ENCODE measurements at places on chromosomes 7 and 10. TPM values are rescaled to one million over a fixed set of nuclear protein-coding genes. Genes with fewer than 3 reads are reported as not detected.

The UTF1 gene
- 21.7 TPM for total RNA-seq

- no peak for DNase-seq
These were observed 135.7 kb downstream of the MAGI2 start for GRCh38 chr7:79317728-79318127.

DNA sequence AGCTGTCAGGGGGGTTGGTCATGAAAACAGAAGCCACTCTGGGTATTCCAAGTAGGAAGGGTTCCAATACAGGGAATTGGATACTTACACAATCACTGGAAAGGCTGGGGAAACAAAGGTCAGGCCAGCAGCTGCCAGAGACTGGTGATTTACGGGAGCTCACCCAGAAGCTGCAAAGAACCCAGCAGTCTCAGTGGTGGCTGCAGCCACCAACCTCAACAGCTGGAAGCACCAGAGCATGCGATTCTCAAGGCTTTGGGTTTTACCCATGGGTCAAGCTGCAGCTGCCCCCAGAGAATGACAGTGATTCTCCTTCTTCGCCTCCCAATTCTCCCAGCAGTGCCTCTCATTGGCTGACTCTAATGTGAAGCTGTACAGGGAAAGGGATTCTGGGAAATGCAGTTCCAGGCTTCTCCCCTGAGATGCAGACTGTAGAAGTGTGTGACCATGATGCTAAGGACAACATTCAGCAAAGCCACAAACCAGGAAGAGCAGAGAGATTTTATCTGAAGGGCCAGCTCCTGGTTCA, 107.2 kb upstream of the TCF7L2 start:
- no peak for DNase-seq

DNA sequence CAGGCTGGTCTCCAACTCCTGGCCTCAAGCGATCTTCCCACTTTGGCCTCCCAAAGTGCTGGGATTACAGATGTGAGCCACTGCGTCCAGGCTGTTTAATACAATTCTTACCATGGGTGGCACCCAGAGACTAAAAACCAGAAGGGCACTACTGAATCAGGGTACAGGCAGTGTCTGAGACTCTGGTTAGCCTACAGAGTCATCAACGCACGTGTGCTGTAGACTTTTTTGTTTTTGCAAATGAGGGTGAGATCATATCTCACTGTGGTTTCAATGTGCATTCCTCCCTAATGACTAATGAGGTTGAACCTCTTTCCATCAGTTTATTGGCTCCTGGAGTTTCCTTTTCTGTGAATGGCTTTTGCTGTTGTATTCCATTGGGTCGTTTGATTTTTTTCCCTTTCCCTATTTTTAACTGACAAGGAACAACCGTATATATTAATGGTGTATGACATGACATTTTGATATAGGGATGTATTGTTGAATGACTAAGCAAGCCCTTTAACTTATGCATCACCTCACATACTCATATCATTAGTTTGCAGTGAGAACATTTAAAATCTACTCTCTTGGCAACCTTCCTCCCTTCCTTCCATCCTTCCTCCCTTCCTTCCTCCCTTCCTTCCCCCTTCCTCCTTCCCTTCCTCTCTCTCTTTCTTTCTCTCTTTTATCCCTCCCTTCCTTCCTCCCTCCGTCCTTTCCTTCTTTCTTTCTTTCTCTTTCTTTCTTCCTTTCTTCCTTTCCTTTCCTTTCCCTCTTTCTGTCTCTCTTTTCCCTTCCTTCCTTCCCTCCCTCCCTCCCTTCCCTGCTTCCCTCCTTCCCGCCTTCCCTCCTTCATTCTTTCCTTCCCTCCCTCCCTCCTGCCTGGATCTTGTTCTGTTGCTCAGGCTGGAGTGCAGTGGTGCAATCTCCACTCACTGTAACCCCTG, 9.3 kb upstream of the TMEM270 start:
- no peak for DNase-seq

DNA sequence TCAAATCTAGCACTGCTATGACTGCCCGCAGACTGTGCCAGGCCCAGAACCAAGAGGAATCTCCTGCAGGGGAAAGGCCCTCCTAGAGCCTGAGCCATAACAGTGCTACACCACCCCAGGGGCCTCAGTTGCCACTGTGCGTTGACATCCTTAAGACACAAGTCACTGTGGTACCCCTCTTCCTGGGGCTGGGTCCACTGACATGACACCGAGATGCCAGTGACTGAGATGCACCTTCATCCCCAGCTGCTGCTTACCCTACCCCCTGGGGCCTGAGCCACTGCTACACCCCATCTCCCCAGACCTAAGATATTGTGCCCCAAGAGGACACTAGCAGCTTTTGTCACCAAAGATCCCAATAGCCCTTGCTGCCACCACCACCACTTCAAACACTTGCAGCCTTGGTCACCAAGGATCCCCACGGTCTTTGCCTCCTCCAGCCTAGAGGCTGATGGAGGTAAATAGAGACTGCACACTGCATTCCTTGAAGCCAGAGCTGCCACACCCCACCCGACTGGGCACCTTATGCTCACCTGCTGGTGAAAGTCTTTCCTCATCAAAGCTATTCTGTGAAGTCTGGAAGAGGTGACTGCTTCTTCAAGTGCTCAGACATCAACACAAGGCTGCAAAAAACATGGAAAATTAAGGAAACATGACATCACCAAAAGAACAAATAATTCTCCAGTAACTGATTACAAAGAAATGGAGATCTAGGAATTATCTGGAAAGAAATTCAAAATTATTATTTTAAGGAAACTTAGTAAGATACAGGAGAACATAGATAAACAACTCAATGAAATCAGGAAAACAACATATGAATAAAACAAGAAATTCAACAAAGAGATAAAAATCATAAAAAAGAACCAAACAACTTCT, 40.4 kb upstream of the SHH start:
- peak; percentile 22 for DNase-seq

The THSD7A gene
- total RNA-seq = 1.2 TPM

The ZNF804B gene
- not detected for total RNA-seq

The RSPH10B2 gene
- 0.52 TPM for total RNA-seq

All from H1 (cell line).